NCI-H345 (cell line): ENCODE measurements at places on chromosomes 6 and 20.

- no peak for DNase-seq
Observed at GRCh38 chr6:101303495-101303894, 90.0 kb upstream of the GRIK2 start.

GRCh38 chr6:166763606-166764472 is 136.8 kb upstream of the RPS6KA2 start:
- no peak for DNase-seq

DNA sequence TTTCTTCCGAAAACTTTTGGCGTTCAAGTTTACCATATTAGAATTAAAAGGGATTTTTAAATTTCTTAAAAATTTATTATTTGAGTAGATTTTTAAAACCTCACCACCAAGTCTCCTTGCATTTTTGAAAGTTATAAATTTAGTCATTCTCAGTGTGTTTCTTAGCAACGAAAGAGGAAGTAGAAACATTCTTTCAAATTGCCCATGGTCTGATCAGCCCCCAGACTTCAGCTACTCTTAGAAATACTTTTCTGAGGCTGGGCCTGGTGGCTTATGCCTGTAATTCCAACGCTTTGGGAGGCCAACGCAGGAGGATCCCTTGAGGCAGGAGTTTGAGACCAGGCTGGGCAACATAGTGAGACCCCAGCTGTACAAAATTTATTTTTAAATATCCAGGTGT is 15.1 kb upstream of the RTF2 start:
- DNase-seq, result no peak

DNA sequence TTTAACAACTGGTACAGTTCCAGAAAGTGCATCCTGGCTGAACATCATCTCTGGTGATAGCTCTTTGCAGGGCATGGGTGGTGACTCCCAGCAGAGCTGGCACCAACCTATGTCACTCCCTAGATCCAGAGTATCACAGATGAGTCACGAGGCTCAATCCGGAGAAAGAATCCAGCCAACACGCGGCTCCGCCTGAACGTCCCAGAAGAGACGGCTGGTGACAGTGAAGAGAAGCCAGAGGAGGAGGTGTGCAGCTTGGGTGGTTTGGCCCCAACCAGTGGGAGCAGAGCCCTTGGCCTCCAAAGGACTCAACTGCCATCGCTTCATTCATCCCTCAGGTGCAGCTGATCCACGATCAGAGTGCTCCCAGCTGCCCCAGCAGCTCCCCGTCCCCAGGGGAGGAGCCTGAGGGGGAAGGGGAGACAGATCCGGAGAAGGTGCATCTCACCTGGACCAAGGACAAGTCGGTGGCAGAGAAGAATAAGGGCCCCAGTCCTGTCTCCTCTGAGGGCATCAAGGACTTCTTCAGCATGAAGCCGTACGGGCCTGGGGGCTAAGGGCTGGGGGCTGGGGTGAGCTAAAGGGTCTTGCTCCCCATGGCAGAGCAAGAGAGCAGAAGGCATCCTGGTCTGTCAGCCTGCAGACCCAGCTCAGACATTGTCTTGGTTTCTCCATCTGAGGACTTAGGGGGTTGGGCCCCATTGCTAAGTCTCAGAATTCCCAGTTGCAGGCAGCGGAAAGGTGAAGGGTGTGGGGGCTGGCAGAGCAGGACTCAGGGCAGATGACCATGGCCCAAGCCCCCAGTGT is 27.2 kb downstream of the SLC12A5 start:
- no peak for DNase-seq

DNA sequence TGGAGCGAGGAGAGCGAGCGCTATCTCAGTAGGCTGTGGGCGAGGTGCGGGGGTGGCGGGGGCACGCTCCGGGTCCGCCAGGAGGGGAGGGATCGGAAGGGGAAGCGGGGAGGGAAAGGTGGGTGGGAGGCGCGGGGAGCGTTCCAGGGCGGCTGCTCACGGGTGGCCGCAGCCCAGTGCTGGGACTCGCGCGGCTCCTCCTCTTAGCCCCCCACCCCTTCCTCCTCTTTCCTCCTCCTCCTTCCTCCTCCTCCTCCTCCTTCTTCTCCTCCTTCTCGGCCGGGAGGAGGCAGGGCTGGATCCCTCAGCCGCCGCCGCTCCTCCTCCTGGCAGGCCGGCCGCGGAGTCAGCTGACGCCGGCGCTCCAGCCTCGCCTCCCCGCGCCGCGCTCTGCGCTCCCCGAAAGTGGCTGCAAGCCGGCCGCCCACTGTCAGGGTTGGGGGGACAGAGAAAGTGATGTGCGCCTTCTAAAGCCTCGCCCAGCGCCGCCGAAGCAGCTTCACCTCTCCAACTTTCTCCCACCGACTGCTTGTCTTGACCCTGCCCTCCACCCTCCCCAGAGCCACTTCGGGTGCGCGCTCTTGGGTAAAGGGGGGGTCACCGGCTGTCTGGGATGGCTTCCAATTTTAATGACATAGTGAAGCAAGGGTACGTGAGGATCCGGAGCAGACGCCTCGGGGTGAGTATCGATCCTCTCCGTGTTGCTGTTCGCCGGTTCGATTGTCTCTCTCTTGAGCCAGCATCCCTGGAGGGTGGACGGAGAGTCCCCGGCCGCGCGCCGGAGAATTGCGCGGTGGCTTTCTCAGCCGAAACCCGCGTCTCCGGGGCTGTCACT is at the start of gene DOK5:
Gene DOK5, plus strand, starts transcription at position 260 of the 835 bp plus-strand sequence. Its CDS starts 354 bp downstream, at position 614.
- DNase-seq, result no peak

DNA sequence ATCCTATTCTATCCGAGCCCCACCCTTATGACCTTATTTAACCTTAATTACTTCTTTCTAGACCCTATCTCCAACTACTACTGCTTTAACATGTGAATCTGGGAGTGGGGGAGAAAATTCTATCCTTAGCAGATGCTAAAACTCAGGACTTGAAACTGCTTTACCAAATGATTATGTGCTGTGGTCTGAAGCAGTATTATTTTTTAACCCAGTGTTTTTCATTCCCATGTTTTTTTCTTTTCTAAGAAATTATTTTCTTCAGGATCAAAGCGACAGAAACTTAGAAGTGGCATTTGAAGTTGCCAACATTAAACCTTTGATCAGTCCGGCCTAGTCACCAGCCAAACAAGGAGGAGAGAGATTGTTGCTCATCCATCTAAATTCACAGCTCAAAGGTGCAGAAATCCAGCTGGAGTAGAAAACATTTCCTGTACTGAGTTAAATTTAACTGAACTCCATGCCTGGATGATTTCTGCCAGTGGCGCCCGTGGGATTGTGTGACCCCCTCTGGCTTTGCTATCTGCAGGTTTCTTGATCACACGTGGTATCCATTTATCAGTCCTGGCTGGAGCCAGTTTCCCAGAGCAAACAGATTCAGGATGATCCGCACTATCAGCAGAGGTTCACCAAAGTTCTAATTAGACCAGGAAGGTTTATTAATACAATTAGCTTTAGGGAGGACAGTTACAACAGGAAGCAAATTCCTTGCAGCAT is 300.5 kb downstream of the PLCB1 start:
- no peak for DNase-seq

GRCh38 chr6:158567152-158567551 is 7.3 kb downstream of the TMEM181 start:
- no peak for DNase-seq

GRCh38 chr6:118725944-118726343 is 74.6 kb upstream of the CEP85L start:
- DNase-seq, result no peak

DNA sequence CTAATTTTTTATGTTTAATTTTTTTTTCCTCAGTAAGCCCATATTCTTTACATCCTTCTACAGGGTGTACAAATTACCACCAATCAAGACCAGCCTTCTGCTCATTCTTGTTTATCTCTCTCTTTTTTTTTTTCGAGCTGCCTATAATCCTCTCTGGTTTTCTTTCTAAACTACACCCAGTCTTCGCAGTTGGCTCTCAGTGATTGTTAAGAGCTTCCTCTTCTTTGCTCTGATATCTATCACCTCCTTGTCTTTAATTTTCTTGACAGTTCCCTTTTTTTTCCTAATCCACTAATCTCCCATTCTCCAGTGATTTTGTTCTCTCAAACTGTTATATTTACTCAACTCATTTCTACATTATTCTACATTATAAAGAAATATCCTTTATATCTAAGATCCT is 38.5 kb upstream of the PTPRK start:
- no peak for DNase-seq

DNA sequence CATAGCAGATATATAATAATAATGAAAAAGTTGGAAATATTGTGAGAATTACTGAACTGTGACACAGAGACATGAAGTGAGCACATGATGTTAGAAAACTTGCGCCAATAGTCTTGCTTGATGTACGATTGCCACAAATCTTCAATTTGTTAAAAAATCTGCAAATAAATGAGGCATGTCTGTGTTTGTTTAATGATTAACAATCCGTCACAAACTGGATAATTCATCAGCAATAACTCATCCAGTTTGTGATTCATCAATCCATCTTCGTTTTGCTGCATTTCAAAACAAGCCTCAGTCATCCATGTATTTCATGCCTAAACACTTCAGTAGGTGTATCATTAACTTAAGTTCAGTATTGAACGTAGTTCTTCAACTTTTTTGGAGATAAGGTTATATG is 25.5 kb upstream of the SMIM26 start:
- no peak for DNase-seq

DNA sequence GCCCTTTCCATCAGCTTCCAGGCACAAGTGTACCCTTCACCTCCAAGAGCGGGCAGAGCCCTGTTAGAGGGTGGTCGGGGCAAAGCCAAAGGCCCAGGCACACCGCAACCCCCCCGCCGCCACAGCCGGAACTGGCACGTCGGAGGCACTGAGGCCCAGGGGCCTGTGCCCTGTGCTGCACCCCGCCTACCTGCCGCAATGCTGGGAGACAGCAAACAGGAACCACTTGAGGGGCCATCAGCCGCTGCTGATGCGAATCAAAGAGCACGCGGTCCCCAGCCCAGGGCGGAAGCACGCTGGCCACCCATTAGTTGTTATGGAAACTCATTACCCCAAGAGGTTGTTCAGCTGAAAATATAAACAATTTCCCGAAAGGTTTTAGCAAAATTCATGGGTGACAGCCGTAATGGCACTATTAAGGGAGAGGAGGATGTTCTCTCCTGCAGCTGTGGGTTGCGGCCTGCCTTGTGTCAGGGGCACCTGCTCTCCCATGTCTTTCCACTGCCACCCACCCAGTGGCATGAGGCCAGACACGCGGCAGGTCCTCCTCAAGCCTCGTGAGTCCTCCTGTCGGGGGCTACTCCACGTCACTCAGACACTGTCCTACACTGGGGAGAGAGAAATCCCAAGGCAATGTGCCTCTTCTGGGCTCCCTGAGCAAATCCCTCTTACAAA is 65.3 kb downstream of the EDN3 start:
- DNase-seq, result no peak
